ENCODE measurements at places on chromosomes 6 and 20.

- DNase-seq = no peak
Measured at GRCh38 chr6:118876198-118876597, 17.8 kb upstream of the ASF1A start.

DNA sequence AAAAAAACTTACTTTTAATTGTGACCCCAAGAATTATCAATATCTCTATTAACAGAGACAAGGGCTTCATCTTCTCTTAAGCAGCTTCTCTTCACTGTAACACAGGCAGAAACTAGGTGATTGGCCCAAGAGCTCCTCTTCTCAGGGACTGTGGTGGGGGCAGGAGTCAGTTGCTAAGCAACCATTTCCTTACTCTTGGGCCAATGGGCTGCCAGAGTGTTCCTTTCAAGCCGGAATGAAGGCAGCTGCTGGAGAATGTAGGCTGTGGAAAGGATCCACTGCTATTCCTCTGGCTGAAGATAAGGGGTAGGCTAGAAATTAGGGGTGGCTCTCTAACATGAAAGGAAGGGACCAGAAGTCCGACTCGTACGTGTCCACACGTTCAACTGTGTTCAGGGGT is at the start of gene SEL1L2:
Gene SEL1L2 (minus strand): TSS at position 150 of the 400 bp plus-strand sequence. CDS start 80 bp downstream, at position 70.
- no peak for DNase-seq

- DNase-seq = no peak
Measured at GRCh38 chr6:93319304-93319703, 100.1 kb downstream of the EPHA7 start.

- no peak for DNase-seq
Measured at GRCh38 chr6:39926668-39927067, 7.6 kb downstream of the MOCS1 start.

DNA sequence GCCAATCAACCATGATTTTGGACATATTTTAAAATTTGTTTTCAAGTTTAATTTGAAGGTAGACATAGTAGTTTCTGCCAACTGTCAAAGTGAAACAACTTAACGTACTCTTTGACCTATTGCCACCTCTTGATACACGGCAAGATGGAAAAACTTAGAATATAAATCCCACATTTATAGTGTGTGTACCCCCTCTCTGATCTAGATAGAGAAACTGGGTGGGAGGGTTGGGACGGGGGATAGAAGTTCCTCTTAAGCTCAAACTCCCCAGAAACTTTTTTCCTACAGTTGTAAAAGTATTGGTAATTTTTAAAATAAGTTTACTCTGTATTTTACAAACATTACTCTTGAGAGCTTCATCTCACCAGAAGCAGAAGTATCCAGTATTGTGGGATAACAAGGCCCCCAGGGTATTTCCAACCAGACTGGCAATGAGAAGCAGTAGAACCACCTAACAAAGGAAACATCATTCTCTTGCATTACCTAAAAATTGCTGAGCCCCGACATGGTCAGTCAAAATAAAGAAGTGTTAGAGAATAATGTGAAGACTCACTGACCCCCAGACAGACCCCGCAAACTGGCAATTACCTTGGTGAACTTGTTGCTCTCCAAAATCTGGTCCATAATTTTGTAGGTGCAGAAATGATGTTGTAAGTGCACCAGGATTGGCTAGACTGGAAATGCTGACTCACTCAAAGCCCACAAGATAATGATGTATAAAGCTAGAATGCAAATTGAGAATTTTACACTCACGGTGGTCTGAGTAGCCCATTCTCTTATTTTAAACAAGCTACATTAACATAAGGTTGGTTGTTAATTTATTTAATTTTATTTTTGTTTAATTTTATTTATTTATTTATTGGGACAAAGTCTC is 74.7 kb upstream of the TNFAIP3 start:
- no peak for DNase-seq

DNA sequence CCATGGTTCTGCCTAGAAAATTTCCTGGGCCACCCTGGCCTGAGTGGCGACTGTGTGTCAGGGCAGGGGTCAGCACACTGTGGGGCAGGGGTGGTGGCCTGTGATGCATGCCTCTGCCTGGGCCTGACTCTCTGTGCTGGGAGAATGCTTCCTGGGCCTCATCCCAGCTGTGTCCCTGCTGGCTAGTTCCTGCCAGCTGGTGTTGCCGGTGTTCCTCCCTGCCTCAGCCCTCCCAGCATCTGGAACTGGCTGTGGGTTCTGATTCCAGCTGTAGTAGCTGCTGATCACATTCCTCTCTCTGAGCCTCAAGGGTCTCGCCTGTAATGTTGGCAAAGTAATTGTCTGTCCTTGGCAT is 101.5 kb downstream of the SYCP2 start:
- no peak for DNase-seq

- DNase-seq = no peak
Measured at GRCh38 chr20:431012-431904, 23.2 kb downstream of the RBCK1 start.

GRCh38 chr6:145116591-145117178 is 618.6 kb downstream of the EPM2A start:
- DNase-seq = no peak

DNA sequence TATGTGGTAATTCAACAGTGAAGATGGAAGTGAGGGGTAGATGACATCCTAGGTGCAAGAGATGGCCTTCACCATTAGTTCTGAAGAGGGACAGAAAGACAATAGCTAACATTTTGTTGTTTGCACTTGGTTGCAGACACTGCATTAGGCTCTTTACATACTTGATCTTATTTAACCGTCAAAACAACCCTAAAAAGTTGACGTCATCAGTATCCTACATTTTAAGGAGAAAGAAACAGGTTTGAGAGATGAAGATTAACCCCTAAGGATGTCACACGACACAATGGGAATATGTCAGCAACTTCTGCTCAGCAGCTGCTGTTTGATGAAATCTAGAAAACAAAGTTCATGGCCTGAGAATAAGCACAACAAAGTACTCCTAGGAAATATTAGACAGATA is 72.6 kb upstream of the MC3R start:
- no peak for DNase-seq

GRCh38 chr6:33590531-33591198 is 10.6 kb upstream of the BAK1 start:
- no peak for DNase-seq

GRCh38 chr6:147081076-147081609 is 123.1 kb upstream of the STXBP5 start:
- no peak for DNase-seq
